ENCODE measurements at places on chromosomes 5 and 9.

DNA sequence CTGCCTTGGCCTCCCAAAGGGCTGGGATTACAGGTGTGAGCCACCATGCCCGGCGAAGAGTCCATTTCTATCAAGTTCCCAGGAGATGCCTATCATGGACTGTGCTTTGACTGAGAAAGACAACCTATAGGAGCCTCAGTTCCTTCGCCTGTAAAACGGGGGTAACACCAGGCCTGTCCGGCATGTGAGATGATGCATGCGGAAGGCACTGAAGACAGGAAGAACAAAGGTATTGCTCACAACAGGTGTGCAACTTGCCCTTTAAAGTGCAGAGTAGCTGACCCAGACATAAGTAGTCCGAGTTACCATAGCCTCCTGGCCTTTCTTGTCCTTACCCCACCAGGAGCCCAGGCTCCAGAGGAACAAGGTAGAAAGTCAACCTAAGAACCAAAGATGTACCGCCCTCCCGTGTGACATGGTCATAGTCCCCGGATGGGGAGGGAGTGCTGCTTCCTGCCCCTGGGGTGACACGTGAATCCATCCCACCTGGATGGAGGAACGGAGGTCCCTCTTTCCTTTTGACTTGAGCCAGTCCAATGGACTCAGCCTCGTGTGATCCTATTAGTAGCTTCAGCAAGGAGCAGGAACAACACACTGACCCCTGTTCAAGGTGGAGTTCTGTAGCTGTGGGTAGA is 60.3 kb downstream of the HSPA4 start:
- no peak for DNase-seq
- H3K27me3 ChIP-seq, result no peaks in the 10 kb centered on the region
- H3K4me1 ChIP-seq, result peaks cover 23% of the 10 kb centered on the region
- no peak overlapping the region for H3K27ac ChIP-seq

DNA sequence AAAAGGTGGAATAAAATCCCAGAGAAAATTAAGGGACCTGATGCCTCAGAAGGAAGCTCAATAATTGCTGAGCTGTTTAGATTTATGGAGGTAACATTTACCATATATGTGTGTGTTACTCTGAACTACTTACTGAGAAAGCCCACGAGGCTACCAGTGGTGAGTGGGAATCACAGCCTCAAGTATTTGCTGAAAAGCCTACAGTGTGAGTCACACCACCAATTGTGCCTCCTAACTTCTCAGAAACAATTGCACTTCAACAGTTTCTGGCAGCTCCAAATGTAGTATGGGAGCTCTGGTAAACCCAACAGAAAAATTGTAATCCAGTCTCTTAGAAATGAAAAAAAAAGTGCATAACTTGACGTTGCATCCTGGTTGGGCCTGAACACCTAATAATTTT is 551.6 kb downstream of the PRDM9 start:
- H3K27me3 ChIP-seq, result no peaks in the 10 kb centered on the region
- H3K27ac ChIP-seq, result no peak overlapping the region
- no peak overlapping the region for H3K4me3 ChIP-seq
- DNase-seq, result no peak

DNA sequence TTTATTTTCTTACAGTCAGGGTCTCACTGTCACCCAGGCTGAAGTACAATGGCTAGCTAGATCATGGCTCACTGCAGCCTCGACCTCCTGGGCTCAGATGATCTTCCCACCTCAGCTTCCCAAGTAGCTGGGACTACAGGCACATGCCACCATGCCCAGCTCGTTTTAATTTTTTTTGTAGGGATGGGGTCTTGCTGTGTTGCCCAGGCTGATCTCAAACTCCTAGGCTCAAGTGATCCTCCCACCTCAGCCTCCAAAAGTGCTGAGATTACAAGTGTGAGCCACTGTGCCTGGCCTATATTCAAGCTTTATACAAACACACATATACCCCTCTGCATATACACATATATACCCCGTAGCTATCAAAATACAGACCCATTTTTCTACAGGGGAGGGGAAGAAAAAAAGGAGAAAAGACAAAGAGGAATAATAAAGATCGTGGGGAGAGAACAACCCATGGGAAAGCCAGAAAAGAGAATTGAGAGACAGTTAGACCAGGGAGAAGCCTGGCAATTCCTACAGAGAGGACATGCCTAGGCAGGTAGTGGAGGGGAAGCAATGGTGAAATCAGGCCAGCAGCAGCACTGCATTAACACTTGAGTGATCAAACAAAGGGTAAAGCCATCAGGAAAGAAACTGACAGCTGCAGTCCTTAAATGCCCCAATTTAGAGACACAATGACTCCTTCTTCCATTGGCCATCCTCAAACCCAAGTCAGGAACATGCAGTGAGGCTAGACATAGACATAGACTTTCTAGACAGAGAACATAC is 102.7 kb downstream of the EFNA5 start:
- H3K4me1 ChIP-seq, result peaks cover 17% of the 10 kb centered on the region
- no peak overlapping the region for H3K4me3 ChIP-seq
- H3K36me3 ChIP-seq, result no peaks in the 10 kb centered on the region
- peaks cover 16% of the 10 kb centered on the region for H3K27me3 ChIP-seq
- H3K27ac ChIP-seq, result no peak overlapping the region

- H3K27ac ChIP-seq, result no peak overlapping the region
- peaks cover 5% of the 10 kb centered on the region for H3K36me3 ChIP-seq
- peaks cover 19% of the 10 kb centered on the region for H3K27me3 ChIP-seq
- H3K4me3 ChIP-seq, result no peak overlapping the region
Observed at GRCh38 chr5:107487056-107487542, 183.6 kb downstream of the EFNA5 start.

DNA sequence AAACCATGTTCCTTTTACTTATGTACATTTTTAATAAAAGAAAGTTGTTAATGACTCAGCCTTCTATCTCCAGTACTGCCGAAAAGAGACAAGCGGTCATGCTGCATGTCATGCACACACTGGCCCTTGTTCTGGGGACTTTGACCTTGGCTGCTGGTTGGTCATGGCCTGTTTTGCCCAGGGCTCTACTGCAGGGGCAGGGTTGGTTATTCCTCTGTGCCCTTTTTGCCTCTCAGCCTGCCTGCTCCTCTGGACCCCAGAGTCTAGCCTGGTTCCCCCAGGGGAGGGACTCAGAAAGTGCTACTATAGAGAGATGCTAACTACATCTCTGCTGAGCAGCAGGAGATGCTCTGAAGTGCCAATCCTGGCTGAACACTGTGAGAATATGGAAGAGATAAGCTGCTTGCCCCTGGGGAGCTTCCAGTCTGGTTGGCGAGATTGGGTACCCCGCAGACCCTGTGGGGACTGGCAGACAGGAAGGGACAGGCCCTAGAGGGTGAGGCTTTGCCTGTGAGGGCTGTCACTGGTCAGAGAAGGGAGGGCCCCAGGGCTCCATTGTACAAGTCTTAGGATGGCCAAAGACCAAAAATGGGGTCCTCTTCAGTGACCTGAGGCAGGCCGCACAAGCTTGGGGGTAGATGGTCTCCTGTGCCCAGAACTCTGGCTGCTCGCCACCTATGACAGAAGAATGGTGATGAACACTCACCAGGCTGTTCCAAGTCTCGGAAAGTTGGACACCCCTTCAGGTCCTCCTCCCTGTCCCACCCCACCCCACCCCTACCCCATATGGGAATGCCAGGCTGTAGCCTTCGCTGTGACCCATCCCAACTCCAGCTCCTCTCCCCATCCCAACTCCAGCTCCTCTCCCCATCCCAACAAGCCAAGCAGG is 14.3 kb downstream of the IRF1 start:
- peaks cover 6% of the 10 kb centered on the region for H3K36me3 ChIP-seq
- peaks cover 61% of the 10 kb centered on the region for H3K4me1 ChIP-seq
- H3K27ac ChIP-seq, result no peak overlapping the region
- peak; percentile 13 for DNase-seq
- no peaks in the 10 kb centered on the region for H3K27me3 ChIP-seq

DNA sequence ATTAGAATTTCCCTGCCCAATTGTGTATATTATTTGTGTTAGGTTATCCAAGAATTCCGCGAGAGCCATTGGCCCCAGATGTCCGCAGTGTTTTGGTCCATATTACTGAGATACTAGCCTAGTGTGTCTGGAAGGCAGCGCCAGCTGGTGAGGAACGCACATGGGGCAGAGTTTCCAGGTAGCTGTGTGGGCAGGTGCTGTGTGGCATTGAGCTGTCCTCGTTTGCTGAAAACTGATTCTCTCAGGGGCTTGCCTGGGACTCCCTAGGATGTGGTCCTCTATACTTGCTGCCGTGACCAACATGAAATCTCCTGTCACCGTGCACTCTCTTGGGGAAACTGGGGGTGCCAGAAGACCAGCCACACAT is 288.7 kb downstream of the FANCC start:
- H3K27ac ChIP-seq, result no peak overlapping the region
- H3K36me3 ChIP-seq, result no peaks in the 10 kb centered on the region
- H3K4me3 ChIP-seq, result no peak overlapping the region
- H3K4me1 ChIP-seq, result no peaks in the 10 kb centered on the region
- no peak for DNase-seq

DNA sequence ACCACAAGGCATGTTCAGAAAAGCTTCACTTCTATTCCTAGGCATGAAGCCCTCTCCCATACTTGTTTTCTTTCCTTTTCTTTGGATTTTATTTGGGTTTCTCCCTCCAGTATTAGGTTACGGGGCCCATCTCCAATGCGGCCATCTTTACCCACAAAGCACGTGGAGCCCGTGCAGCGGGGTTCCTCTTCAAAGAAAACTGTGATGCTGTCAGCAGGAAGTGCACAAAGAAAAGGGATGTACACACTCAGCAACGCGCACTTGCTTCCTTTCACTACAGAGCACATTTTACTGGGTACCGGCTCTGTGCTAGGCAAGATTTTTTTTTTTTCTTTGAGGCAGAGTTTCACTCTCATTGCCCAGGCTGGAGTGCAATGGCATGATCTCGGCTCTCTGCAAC is 106.6 kb downstream of the COL23A1 start:
- H3K4me1 ChIP-seq, result peaks cover 9% of the 10 kb centered on the region
- no peaks in the 10 kb centered on the region for H3K36me3 ChIP-seq
- peaks cover 3% of the 10 kb centered on the region for H3K27me3 ChIP-seq
- DNase-seq, result peak; percentile 71

DNA sequence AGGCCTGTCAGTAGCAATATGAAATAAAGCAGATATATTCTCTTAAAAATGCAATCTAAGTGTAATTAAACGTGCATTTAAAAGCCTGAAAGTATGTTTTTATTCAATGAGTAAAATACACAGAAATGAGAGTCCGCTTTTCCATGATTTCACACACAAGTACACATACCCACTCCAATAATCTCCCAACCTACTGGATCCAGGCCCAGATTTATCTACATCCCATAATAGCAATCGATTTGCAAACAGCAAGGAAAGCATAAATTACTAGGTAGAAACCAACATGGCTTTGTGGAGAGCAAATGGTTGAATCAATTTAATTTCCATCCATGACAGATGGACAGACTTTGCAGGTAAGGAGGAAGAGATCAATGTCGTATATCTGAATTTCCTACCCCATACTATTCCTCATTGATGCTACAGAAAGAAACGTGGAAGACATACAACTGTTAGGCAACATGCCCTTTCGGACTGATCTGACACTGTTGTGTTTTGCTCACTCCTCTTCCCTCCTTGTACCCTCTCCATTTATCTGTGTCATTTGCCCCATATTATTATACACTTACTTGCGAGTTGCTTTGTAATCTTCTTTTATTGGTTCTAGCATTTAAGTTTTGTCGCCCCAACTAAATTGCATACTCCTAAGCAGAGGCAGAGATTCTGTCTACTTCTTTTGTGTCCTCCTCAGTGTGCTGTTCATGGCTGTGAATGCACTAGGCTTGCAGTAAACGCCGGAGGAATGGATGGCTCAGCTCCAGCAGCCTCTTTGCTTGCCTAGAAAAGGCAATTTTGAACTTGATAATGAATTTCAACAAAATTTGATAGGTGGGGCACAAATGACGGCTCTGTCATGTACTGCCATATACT is 133.6 kb downstream of the NFIB start:
- H3K4me3 ChIP-seq, result no peak overlapping the region
- no peak overlapping the region for H3K27ac ChIP-seq
- H3K27me3 ChIP-seq, result peaks cover 2% of the 10 kb centered on the region
- H3K4me1 ChIP-seq, result no peaks in the 10 kb centered on the region

GRCh38 chr9:129696944-129697655 is 31.7 kb downstream of the PRRX2 start:
- H3K27ac ChIP-seq, result peak overlapping the region; percentile 86
- H3K36me3 ChIP-seq, result no peaks in the 10 kb centered on the region
- H3K4me3 ChIP-seq, result peak overlapping the region; percentile 62
- H3K4me1 ChIP-seq, result peaks cover 10% of the 10 kb centered on the region
- H3K27me3 ChIP-seq, result peaks cover 28% of the 10 kb centered on the region

GRCh38 chr5:3787604-3788003 is 192.0 kb downstream of the IRX1 start:
- no peak overlapping the region for H3K4me3 ChIP-seq
- no peak overlapping the region for H3K27ac ChIP-seq
- no peaks in the 10 kb centered on the region for H3K4me1 ChIP-seq

- H3K27ac ChIP-seq, result no peak overlapping the region
- peaks cover 5% of the 10 kb centered on the region for H3K4me1 ChIP-seq
- H3K27me3 ChIP-seq, result no peaks in the 10 kb centered on the region
- no peak overlapping the region for H3K4me3 ChIP-seq
Observed at GRCh38 chr5:146765089-146765832, 113.3 kb downstream of the PPP2R2B start.

DNA sequence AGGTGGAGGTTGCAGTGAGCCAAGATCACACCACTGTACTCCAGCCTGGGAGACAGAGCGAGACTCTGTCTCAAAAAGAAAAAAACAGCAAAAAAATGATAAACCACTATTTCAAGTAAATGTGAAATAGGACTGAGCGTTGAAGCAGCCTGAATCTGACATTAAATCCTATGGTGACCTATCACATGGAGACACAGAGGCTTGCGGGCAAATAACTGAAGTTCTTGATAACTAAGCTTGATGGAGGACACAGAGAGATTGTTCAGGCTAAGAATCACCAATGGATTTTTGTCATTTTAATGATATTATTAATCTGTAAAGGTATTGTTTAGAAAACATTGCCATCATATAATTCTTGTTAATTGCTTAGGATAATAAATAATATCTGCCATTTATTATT is 15.7 kb upstream of the IL6ST start:
- no peaks in the 10 kb centered on the region for H3K36me3 ChIP-seq
- peaks cover 56% of the 10 kb centered on the region for H3K4me1 ChIP-seq
- no peak overlapping the region for H3K4me3 ChIP-seq
- DNase-seq, result no peak

- H3K36me3 ChIP-seq, result no peaks in the 10 kb centered on the region
- no peak overlapping the region for H3K27ac ChIP-seq
- H3K4me1 ChIP-seq, result peaks cover 15% of the 10 kb centered on the region
- H3K4me3 ChIP-seq, result no peak overlapping the region
Observed at GRCh38 chr9:77010527-77010926, 8.9 kb upstream of the FOXB2 start.

- no peak overlapping the region for H3K27ac ChIP-seq
- H3K36me3 ChIP-seq, result peaks cover 33% of the 10 kb centered on the region
- no peaks in the 10 kb centered on the region for H3K4me1 ChIP-seq
- DNase-seq, result no peak
Observed at GRCh38 chr5:143279698-143280097, 123.8 kb downstream of the NR3C1 start.

GRCh38 chr5:175123542-175123941 is 320.4 kb downstream of the DRD1 start:
- no peaks in the 10 kb centered on the region for H3K4me1 ChIP-seq
- DNase-seq, result no peak
- no peak overlapping the region for H3K4me3 ChIP-seq
- no peaks in the 10 kb centered on the region for H3K36me3 ChIP-seq
